ENCODE measurements at places on chromosomes 5 and 9. TPM values are rescaled to one million over a fixed set of nuclear protein-coding genes. Genes with fewer than 3 reads are reported as not detected.
A peak's percentile ranks its signal among the peaks of the same experiment; 100 is the strongest.

DNA sequence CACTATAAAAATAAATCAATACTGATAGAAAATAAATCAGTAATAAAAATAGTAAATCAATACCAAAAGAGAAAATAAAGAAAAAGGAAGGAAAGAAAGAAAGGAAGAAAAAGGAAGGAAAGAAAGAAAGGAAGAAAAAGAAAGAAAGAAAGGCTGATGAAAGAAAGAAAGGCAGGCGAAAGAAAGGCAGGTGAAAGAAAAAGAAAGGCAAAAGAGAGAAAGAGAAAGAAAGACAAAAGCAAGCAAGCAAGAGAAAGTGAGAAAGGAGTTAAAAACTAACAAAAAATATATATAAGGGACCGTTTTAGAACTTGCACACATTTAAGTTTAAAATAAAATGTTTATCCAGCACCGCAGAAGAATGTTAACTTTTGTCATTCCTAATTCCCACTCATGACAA lies 116.0 kb downstream of the SVEP1 start:
- no peaks in the 10 kb centered on the region for H3K36me3 ChIP-seq
- no peak overlapping the region for H3K27ac ChIP-seq
- H3K4me3 ChIP-seq: no peak overlapping the region
- H3K27me3 ChIP-seq: no peaks in the 10 kb centered on the region
- no peak for DNase-seq
- no peaks in the 10 kb centered on the region for H3K4me1 ChIP-seq

CBY3 gene
- not detected for total RNA-seq

GRCh38 chr9:83701286-83701685 lies 6.5 kb downstream of the UBQLN1 start:
- H3K4me1 ChIP-seq: peaks cover 47% of the 10 kb centered on the region
- peaks cover 25% of the 10 kb centered on the region for H3K36me3 ChIP-seq
- H3K27ac ChIP-seq: no peak overlapping the region
- no peak for DNase-seq

DNA sequence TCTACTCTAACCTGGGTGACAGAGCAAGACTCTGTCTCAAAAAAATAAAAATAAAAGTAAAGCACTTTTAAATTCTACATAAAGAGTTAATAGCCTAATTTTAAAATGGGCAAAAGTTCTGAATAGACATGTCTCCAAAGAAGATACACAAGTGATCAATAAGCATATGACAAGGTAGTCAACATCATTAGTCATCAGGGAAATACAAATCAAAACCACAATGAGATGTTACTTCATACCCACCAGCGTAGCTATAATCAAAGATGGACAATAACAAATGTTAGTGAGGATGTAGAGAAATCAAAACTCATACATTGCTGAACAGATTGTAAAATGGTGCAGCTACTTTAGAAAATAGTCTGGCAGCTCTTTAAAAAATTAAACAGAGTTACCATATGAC lies 64.1 kb downstream of the IQGAP2 start:
- H3K27me3 ChIP-seq: no peaks in the 10 kb centered on the region
- peaks cover 58% of the 10 kb centered on the region for H3K36me3 ChIP-seq
- DNase-seq: no peak
- H3K4me1 ChIP-seq: peaks cover 11% of the 10 kb centered on the region
- no peak overlapping the region for H3K27ac ChIP-seq
- no peak overlapping the region for H3K4me3 ChIP-seq

ELAVL2 gene
- total RNA-seq: not detected

GRCh38 chr5:1536322-1536845 lies 12.6 kb upstream of the LPCAT1 start:
- DNase-seq: peak; percentile 73
- H3K4me3 ChIP-seq: peak overlapping the region; percentile 68
- peaks cover 17% of the 10 kb centered on the region for H3K27me3 ChIP-seq
- H3K4me1 ChIP-seq: peaks cover 30% of the 10 kb centered on the region

DNA sequence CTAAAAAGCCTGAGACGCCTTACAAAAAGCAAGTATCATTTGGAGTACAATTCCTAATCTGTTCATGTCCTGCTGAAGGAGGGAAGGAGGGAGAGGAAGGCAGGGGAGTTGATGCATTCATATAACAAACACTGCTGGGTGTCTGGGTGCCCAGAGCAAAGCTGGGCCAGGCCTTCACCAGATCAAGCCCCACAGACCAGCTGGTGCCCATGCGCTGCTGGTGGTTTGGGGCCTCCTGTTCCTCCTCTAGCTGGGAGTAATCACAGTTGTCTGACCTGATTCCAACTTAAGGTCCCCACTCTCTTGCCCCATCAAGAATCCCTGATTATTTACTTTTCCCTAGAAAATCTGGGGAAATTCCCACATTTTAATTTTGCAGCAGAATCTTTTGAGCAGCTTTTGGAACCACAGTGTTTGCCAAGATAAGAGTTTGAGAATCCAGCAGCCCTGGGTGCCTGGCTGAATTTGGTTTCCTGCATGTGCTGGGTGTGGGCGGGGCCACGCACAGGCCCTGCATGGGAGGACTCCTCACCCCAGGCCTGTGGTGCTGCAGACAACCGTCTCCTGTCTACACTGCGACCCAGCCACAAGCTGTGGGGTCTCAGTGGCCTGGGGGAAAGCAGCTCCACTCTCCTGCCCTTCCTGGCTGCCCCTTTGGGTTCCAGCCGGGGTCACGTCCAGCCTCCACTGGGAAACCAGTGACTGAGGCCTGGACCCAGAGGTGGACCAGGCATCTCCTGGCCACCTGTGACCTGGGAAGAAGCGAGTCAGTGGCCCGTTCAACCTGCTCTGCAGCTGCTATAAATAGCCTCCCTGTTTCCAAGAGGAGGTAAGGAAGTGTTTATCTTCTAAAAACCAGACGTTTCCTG lies 47.5 kb downstream of the NEURL1B start:
- peaks cover 4% of the 10 kb centered on the region for H3K27me3 ChIP-seq
- H3K36me3 ChIP-seq: no peaks in the 10 kb centered on the region
- peaks cover 23% of the 10 kb centered on the region for H3K4me1 ChIP-seq
- peak; percentile 65 for DNase-seq
- H3K4me3 ChIP-seq: no peak overlapping the region
- H3K27ac ChIP-seq: peak overlapping the region; percentile 76

- H3K27me3 ChIP-seq: no peaks in the 10 kb centered on the region
- H3K4me3 ChIP-seq: no peak overlapping the region
- DNase-seq: no peak
These were observed 65.0 kb downstream of the ST8SIA4 start for GRCh38 chr5:100838048-100838473.

DNA sequence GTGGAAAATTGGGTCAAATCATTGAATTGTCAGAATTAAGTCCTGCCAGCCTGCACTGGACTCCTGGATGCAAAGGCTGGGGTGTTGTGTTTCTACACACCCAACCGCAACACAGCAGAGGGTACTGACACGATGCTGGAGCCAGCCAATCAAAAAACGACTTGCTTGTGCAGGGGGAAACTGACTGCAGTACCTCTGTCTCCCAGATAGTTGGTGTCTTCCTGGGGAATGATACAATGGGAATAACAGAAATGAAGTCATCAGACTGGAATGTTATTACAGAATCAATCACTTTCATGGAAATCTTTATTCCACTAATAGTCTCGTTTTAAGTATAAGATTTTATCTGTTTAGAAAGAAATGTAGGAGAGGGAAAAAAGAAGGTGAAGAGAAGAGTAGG lies 330.3 kb downstream of the MLLT3 start:
- H3K36me3 ChIP-seq: peaks cover 25% of the 10 kb centered on the region
- no peak overlapping the region for H3K27ac ChIP-seq
- no peak overlapping the region for H3K4me3 ChIP-seq
- peaks cover 34% of the 10 kb centered on the region for H3K4me1 ChIP-seq
- H3K27me3 ChIP-seq: no peaks in the 10 kb centered on the region
- no peak for DNase-seq

DNA sequence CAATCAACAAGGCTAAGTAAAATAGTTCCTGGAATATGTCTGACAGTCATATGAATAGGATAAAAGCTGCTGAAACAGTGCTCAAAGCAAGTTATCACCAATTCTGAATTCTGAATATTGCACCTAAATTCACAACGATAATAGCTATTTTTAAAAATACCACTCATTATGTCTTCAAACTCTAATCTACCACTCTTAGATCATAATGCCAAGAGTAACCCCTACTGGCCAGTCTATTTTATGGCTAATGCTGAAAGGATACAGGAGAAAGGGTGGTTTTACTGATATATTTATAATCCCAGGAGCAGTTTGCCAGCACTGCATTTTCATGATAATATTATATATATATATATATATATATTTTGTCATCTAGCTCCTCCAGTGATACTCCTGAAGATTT lies 232.8 kb downstream of the PDE4D start:
- DNase-seq: no peak
- H3K36me3 ChIP-seq: no peaks in the 10 kb centered on the region
- H3K27ac ChIP-seq: no peak overlapping the region
- no peak overlapping the region for H3K4me3 ChIP-seq
- peaks cover 20% of the 10 kb centered on the region for H3K4me1 ChIP-seq

TPPP gene
- total RNA-seq: not detected

- H3K4me1 ChIP-seq: no peaks in the 10 kb centered on the region
- H3K4me3 ChIP-seq: no peak overlapping the region
- H3K27ac ChIP-seq: no peak overlapping the region
- DNase-seq: no peak
- H3K36me3 ChIP-seq: no peaks in the 10 kb centered on the region
- H3K27me3 ChIP-seq: peaks cover 13% of the 10 kb centered on the region
These were observed 46.1 kb upstream of the CER1 start for GRCh38 chr9:14768405-14769229.

DNA sequence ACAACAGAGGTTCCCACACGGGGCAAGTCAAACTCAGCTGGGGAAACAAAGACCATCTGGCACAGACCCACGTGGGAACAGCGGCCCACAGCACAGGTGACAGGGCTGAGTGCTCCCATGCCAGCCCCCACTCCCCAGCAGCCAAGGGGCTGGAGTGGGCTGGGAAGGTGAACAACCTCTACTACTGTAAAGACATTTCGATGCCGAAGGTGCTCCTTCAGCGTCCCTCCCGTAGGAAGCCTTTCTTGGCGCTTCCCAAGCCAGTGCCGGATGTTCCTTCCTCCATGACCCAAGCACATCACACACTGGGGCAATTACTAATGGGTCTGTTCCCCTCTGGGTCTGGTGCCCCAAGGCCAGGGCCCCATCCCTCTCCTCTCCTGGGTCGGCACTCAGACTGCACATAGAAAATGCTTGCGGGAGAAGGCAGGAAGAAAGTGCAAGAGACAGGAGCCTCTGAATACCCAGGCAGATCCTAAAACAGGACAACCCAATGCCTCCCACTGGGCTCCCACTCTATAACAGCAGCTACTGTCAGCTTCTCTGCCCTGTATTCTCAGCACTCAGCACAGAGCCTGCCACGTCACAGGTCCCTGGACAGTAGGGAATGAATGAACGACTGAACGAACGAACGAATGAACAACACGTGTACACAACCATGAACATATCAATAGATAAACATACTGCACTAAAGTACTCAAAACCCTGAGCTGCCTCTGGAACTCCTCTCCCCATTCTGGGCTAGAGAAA lies 77.0 kb upstream of the LRRTM2 start:
- no peaks in the 10 kb centered on the region for H3K36me3 ChIP-seq
- no peak for DNase-seq
- no peaks in the 10 kb centered on the region for H3K27me3 ChIP-seq
- H3K4me3 ChIP-seq: no peak overlapping the region
- peaks cover 16% of the 10 kb centered on the region for H3K4me1 ChIP-seq

C9 gene
- not detected for total RNA-seq

DNA sequence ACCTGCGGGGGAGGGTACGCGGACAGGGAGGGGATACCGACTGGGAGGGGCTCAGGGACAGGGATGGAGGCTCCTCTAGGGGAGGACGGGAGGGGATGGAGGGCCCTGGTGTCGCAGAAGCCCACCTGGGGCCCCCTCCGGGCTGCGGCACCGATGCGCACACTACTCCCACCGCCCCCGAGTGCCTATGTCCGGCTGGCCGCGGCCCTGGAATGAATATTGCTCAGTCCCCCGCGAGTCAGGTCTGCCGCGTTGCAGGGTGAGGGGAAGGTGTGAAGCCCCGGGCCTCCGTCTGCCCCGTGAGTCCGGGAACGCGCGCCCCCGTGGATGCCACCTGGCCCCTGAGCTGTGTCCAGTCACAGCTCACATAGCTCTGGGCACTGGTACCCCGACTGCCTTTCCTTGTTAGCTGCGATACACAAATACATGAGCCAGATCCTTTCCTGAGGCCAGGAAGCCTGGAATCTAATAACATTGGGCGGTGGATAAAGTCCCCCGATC lies 44.5 kb upstream of the PRSS3 start:
- no peaks in the 10 kb centered on the region for H3K36me3 ChIP-seq
- H3K27ac ChIP-seq: no peak overlapping the region
- no peak overlapping the region for H3K4me3 ChIP-seq
- no peak for DNase-seq
- H3K27me3 ChIP-seq: peaks cover 74% of the 10 kb centered on the region

- DNase-seq: no peak
- peaks cover 3% of the 10 kb centered on the region for H3K4me1 ChIP-seq
- H3K4me3 ChIP-seq: no peak overlapping the region
These were observed 20.8 kb upstream of the MELK start for GRCh38 chr9:36551910-36552309.

GRCh38 chr9:108316066-108316465 lies 539.7 kb downstream of the ACTL7B start:
- no peak for DNase-seq
- H3K27me3 ChIP-seq: no peaks in the 10 kb centered on the region
- H3K4me3 ChIP-seq: no peak overlapping the region
- no peaks in the 10 kb centered on the region for H3K36me3 ChIP-seq

DNA sequence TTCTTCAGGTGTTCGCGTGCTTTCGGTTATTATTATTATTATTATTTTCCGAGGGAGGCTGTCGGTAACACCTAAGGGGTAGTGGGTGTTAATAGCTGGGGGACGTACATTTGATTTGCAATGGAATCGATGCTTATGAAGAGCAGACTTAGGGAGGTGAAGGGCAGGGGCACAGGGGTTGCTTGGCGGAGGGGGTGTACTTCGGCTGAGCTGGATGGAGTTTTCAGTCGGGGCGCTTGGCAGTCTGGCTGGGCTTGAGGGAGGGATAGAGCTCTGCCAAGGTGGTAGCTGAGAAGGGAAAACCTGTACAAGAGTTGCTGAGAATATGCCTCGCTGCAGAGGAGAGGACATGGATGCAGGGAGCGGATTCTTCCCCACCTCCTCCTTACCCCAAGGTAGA lies 617 bp upstream of the PTPRD start:
- no peak overlapping the region for H3K4me3 ChIP-seq
- no peaks in the 10 kb centered on the region for H3K36me3 ChIP-seq
- no peak for DNase-seq
- peaks cover 22% of the 10 kb centered on the region for H3K27me3 ChIP-seq
- no peak overlapping the region for H3K27ac ChIP-seq

- no peaks in the 10 kb centered on the region for H3K27me3 ChIP-seq
- no peak for DNase-seq
- no peak overlapping the region for H3K27ac ChIP-seq
These were observed 205.6 kb downstream of the GAPVD1 start for GRCh38 chr9:125467116-125467740.

CFAP157 gene
- total RNA-seq: 0.16 TPM

MEIKIN gene
- not detected for total RNA-seq

- no peaks in the 10 kb centered on the region for H3K36me3 ChIP-seq
- H3K4me3 ChIP-seq: no peak overlapping the region
- H3K4me1 ChIP-seq: no peaks in the 10 kb centered on the region
- no peak overlapping the region for H3K27ac ChIP-seq
- no peak for DNase-seq
These were observed 549.9 kb upstream of the CYLC2 start for GRCh38 chr9:102445181-102445747.

GRCh38 chr5:155943516-155944407 lies 383.2 kb upstream of the SGCD start:
- H3K4me1 ChIP-seq: peaks cover 3% of the 10 kb centered on the region
- H3K36me3 ChIP-seq: no peaks in the 10 kb centered on the region
- peak; percentile 46 for DNase-seq
- peaks cover 9% of the 10 kb centered on the region for H3K27me3 ChIP-seq
- no peak overlapping the region for H3K4me3 ChIP-seq

PCDHGA8 gene
- not detected for total RNA-seq

FCHO2 gene
- 0.47 TPM for total RNA-seq
